ENCODE measurements at places on chromosomes 6 and 20. TPM values are rescaled to one million over a fixed set of nuclear protein-coding genes. Genes with fewer than 3 reads are reported as not detected.

Gene RIPPLY2
- not detected for total RNA-seq

Gene LRRC73
- total RNA-seq: not detected

Gene HCRTR2
- not detected for total RNA-seq

Gene KCNK16
- not detected for total RNA-seq

Gene RGS19
- total RNA-seq: 7.7 TPM

Gene DEFB121
- total RNA-seq: not detected

Gene STX11
- 4.4 TPM for total RNA-seq

Gene ISM1
- 0.61 TPM for total RNA-seq

Gene MYLIP
- total RNA-seq: 8.9 TPM

Gene NMBR
- total RNA-seq: not detected

Gene ID4
- total RNA-seq: 5.8 TPM

Gene TRIM10
- not detected for total RNA-seq

Gene HLA-DQA2
- total RNA-seq: not detected

Gene LAMA4
- 4.4 TPM for total RNA-seq

Gene SIRPB2
- total RNA-seq: 0.94 TPM

Gene EPHA7
- 0.07 TPM for total RNA-seq

Gene BEND3
- 1.7 TPM for total RNA-seq

Gene TEAD3
- 11.5 TPM for total RNA-seq

Gene TMEM242
- total RNA-seq: 3.9 TPM

Gene L3MBTL3
- 2.1 TPM for total RNA-seq

Gene CAGE1
- total RNA-seq: not detected

Gene MYLK4
- 15.5 TPM for total RNA-seq

Gene EYS
- total RNA-seq: not detected

Gene BACH2
- total RNA-seq: 3.6 TPM

Gene SEL1L2
- total RNA-seq: 0.71 TPM

Gene FOXC1
- total RNA-seq: 2.4 TPM

Gene DEFB132
- total RNA-seq: not detected

Gene SIGLEC1
- total RNA-seq: 0.61 TPM

Gene SGK2
- 0.36 TPM for total RNA-seq

Gene LY86
- 1.3 TPM for total RNA-seq

Gene SIRPB1
- total RNA-seq: 0.20 TPM

Gene PRR3
- total RNA-seq: 0.75 TPM

Gene IYD
- not detected for total RNA-seq

Gene ROMO1
- total RNA-seq: 491 TPM

Gene BPIFB2
- total RNA-seq: not detected

Gene PKIB
- 0.92 TPM for total RNA-seq

Gene JAG1
- 10.3 TPM for total RNA-seq

Gene ID1
- 115 TPM for total RNA-seq

Gene DCDC2
- 0.42 TPM for total RNA-seq

Gene NKX2-2
- total RNA-seq: not detected

Gene TRAPPC3L
- not detected for total RNA-seq

Gene SRSF12
- total RNA-seq: 0.33 TPM

Gene ZKSCAN8
- total RNA-seq: 6.6 TPM

Gene GJA1
- total RNA-seq: 8.7 TPM

Gene DTD1
- total RNA-seq: 33.0 TPM

Gene BPIFB4
- not detected for total RNA-seq

Gene FAM83C
- total RNA-seq: not detected

Gene C20orf144
- total RNA-seq: not detected

Gene AKAP12
- total RNA-seq: 7.5 TPM

Gene ENPP5
- total RNA-seq: 11.7 TPM

Gene MACROD2
- 4.7 TPM for total RNA-seq

Gene ASIP
- total RNA-seq: not detected

Gene CTSZ
- total RNA-seq: 58.7 TPM

Gene F13A1
- total RNA-seq: 29.3 TPM

Gene GSTA5
- not detected for total RNA-seq

Gene MICA
- 0.17 TPM for total RNA-seq

Measured in gastrocnemius medialis (tissue), 4 donors.